SK-MEL-5 (cell line): ENCODE measurements at places on chromosomes 12 and 14.
A peak's percentile ranks its signal among the peaks of the same experiment; 100 is the strongest.

- no peak for DNase-seq
These were observed 125.0 kb downstream of the ARMH4 start for GRCh38 chr14:58026967-58027366.

- peak; percentile 37 for DNase-seq
These were observed 51.4 kb downstream of the C14orf132 start for GRCh38 chr14:96090441-96091148.

DNA sequence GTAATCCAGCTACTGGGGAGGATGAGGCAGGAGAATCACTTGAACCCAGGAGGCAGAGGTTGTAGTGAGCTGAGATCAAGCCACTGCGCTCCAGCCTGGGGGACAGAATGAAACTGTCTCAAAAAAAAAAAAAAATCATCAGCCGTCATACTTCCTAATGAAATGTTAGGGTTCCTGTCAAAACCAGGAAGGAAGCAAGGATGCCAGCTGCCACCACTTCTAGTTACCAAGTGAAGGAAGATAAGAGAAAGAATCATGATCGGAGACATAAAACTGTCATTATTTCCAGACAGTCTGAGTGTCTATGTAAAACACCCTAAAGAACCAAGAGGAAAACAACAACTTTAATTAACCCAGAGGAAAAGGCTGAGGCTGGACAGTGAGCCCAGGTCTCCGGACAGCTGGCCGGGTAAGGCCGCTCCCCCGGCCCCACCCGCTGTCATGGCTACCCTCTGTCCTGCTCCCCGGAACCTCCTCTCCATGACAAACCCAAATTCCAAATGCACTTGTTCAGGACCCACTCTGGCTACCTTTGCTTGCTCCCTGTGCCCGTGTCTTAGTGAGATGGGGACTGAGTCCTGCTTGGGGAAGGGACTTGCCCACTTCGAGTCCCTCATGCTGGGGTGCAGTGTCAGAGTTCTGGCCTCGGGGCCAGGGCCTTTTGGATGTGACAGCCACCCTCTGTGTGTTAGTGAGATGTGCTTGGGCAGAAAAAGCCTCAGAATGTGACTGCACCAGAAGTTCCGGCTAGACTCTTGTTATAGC, 29.0 kb downstream of the SLC6A12 start:
- no peak for DNase-seq

GRCh38 chr14:75450381-75451276, 22.8 kb downstream of the JDP2 start:
- DNase-seq: no peak

- DNase-seq: no peak
These were observed 154.0 kb downstream of the DAD1 start for GRCh38 chr14:22434901-22435550.

- no peak for DNase-seq
These were observed 463.4 kb upstream of the TMEM132C start for GRCh38 chr12:127803545-127803944.

DNA sequence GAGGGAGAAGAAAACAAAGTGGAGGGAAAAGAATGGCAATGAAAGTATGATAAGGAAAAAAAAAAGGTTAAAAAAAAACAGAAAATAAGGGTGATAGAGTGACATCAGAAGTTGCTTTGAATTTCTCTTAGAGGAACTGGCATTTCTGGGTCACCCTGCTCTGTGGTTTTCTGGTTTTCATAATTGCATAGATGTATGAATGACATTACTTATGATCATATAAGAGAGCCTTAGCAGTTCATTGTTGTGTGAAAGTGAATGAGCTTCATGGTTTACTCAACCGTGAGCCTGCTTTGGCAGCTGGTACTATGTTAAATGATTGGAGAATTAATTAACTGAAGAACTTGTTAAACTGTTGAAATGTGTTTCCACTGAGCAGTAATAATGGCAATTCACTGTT, 336.4 kb upstream of the FBXO33 start:
- no peak for DNase-seq

- no peak for DNase-seq
These were observed 308.8 kb downstream of the SNAPC1 start for GRCh38 chr14:62071039-62071438.

GRCh38 chr12:7884689-7885088, 12.0 kb upstream of the SLC2A14 start:
- peak; percentile 19 for DNase-seq

DNA sequence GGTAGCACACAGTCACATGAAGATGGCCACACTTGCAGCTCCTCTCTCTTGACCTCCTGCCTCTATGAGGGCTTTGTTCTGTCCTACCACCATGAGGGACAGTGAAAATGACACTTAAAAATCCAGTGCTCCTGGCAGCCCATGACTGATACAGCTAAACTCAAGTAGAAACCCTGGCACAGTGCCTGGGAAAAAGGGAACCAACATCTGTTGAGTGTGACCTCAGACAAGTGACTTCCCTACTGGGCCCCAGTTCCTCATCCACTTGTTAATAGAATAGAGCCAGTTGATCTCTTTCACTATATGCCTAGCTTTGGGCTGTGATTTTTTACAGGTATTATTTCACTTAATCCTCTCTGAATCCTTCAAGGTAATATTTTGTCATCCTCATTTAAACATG, 4.8 kb downstream of the GUCY2C start:
- no peak for DNase-seq

GRCh38 chr14:36055052-36055378, 121.5 kb downstream of the PTCSC3 start:
- no peak for DNase-seq

DNA sequence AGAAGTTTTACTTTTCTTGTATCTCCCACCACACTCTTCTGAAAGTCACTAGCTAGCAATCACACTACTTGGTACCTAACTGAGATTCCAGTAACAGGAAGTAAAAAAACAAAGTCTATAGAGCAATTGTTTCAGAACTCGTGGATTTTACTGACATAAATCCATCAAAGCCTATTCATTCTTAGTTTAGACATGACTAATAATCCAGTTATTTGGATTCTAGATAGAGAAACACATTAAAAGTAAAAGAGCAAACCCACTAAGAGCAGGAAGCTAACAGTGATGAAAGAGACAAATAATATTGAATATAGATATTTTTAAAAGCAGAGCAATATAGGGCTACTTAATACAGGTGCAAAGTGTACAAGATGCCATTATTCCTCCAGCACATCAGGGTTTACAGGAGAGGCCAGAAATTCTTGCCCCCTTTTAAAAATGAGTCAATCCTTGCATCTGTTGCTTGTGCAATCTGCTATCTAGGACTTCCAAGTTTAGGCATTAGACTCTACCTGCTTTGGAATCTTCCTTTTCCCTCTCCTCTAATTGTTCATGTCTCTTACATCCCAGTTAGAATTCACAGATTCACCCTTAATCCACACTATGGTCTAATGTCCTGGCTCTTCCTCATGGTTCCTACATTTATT, 6.0 kb downstream of the HEATR5A start:
- peak; percentile 60 for DNase-seq

DNA sequence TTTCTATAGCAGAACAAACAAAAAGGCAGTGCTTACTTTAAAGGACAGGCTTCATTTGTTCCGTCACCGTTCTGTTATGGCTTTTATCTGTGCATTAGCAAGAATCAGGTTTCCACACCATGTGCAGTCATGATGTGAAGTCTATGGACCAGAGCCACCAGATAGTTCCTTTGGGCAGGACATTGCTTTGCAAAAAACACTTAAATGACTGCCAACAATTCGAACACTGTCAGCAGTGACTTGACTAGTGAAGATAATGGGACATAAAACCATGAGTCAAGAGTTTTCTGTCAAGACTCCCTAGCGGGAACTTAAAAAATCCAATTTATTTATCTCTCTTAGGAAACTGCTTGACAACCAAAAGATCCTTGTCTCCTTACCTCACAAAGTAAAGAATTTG, 80.3 kb downstream of the NKX2-1 start:
- no peak for DNase-seq

- DNase-seq: no peak
These were observed 304.1 kb downstream of the ACSS3 start for GRCh38 chr12:81381951-81382350.

GRCh38 chr12:98156697-98157096, 358.7 kb upstream of the TMPO start:
- DNase-seq: no peak

GRCh38 chr12:4939418-4940023, 29.8 kb downstream of the KCNA1 start:
- DNase-seq: peak; percentile 16

GRCh38 chr12:121765573-121765972, 27.9 kb downstream of the RHOF start:
- no peak for DNase-seq

- no peak for DNase-seq
These were observed 49.3 kb downstream of the ETV6 start for GRCh38 chr12:11698729-11699128.

DNA sequence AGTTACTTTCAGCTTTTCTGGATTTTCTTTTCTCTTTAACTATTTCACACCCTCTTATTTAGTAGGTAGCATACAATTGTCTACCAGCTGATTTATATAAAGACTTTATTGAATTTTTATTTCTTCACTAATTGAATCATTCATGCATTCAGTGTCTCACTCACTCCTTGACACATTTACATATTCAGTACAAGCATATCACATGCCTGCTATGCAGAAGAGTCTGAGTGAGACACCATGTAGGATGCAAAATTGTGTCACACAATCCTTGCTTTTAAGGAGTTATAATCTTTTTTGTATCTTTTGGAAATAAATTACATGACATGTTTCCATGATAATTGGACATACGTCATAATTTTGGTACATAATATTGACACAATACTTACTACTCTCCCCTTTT, 83.0 kb downstream of the AKAP6 start:
- no peak for DNase-seq

DNA sequence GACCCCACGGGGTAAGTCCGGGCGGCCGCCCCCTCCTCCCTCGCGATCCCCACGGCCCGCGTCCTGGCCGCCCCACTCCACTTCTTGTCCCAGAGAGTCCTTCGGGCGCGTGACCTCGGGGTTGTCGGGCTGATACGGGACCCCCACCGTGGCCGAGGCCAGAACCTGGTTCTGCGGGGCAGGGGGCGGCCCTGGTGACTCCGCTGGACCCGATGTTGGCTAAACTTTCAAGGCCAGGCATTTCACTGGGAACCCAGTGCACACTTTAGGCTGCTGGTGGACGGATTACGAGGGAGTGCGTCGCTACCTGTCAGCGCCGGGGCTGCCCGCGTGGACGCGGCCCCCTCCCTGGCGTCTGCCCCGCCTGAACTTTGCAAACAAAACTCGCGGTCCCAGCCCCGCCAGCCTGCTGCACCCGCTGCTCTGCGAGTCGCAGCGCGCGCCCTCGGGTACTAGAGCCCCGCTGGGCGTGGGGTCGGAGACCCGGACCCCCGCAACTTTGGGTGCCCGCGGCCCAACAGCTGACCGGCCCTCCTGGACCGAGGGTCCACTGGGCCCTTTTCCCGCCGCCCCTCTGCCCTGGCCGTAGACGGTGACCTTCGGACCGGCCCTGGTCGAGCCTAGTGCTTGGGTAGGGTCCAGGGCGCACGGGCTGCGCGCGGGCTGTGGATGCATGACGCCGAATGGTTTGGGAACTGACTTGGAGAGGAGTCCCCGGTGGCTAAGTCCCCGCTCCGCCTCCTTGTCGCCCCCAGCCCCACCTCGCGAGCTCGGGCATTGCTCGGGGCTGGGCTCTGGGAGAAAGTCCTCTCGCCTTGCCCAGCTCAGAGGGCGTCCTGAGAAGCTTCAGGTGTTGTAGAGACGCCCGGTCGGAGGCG, 624 bp downstream of the RIN3 start:
- no peak for DNase-seq

GRCh38 chr12:23211384-23212320, 586.7 kb downstream of the ETNK1 start:
- no peak for DNase-seq

GRCh38 chr12:29226616-29227015, 77.5 kb downstream of the FAR2 start:
- no peak for DNase-seq

DNA sequence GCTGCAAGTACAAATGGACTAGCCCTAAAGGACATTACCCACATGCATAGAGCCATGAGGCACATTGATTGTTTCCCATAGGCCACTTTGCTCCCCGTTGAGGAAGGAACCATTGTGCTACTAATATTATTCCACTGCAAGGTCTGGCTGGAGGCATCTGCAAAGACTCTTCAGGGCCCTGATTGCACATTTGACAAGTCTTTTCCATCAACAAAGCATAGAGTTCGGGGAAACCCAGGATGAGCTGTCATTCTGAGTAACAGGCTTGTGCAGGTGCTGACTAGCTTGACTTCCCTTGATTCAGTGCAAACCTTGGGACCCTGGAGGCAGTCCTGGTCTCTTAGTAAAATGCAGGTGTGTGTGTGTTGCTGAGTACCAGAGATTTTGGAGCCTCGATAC, 73.8 kb downstream of the SUSD6 start:
- no peak for DNase-seq

DNA sequence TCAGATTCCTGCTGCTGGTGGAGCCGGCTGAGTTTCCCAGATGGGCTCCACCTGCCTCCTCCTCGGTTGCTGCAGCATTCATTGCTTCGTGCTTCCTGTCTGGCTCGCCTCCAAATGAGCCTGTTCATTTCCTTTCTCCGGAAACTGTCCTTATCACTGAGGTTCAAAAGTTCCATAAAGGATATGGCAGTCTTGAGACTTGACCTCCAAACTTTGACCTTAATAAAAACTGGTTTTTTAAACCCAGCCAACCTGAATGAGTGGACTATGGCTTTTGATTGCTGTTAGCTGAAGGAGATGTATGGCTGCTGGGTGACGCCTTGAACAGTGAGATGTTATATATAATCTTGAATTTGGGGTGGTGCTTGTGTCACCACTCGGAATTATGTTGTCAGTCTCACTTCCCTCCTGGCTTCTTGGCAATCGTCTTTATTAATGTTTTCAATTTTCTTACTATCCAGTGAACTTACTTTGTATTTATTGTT, 62.7 kb downstream of the RASSF3 start:
- DNase-seq: peak; percentile 55

DNA sequence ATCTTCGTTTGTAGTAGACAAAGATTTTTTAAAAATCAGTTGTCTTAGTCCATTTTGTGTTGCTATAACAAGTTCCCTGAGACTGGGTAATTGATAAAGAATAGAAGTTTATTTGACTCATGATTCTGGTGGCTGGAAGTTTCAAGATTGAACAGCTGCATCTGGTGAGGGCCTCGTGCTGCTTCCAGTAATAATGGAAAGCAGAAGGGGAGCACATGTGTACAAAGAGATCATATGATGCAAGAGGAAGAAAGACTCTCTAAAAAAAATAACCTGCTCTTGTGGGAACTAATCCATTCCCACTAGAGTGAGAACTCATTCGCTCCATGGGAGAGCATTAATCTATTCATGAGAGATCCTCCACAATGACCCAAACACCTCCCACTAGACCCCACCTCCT, 24.8 kb downstream of the MUCL1 start:
- no peak for DNase-seq

DNA sequence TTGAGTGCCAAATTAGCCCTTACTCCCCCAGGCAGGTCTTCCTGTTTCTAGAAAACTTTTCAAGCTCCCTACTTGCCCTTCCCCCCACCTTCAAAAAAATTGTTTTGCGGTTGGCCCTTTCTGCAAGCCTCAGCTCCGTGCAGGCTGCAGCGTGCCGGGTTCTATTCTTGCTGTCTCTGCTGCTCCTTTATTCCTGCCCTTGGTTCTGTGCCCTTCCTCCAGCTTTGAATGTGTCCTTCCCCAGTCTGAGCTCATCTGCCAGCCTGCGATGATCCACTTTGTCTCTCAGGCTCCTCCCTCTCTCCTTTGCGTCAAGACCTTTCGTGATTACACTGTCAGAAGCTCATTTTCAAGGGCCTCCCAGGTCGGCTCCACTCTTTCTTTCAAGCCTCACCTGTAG, 98.6 kb downstream of the IRF2BPL start:
- peak; percentile 58 for DNase-seq
